ENCODE measurements at places on chromosomes 2 and 18. TPM values are rescaled to one million over a fixed set of nuclear protein-coding genes. Genes with fewer than 3 reads are reported as not detected.
A peak's percentile ranks its signal among the peaks of the same experiment; 100 is the strongest.

- no peak for DNase-seq
- H3K27ac ChIP-seq, result no peak overlapping the region
- no peaks in the 10 kb centered on the region for H3K36me3 ChIP-seq
- no peaks in the 10 kb centered on the region for H3K4me1 ChIP-seq
- no peak overlapping the region for H3K4me3 ChIP-seq
- H3K27me3 ChIP-seq, result no peaks in the 10 kb centered on the region
These were observed 657.5 kb upstream of the CDH7 start for GRCh38 chr18:65093346-65093745.

- DNase-seq, result no peak
- H3K27ac ChIP-seq, result no peak overlapping the region
- H3K36me3 ChIP-seq, result no peaks in the 10 kb centered on the region
- no peaks in the 10 kb centered on the region for H3K4me1 ChIP-seq
- no peaks in the 10 kb centered on the region for H3K27me3 ChIP-seq
These were observed 26.0 kb upstream of the AMMECR1L start for GRCh38 chr2:127911737-127912136.

DNA sequence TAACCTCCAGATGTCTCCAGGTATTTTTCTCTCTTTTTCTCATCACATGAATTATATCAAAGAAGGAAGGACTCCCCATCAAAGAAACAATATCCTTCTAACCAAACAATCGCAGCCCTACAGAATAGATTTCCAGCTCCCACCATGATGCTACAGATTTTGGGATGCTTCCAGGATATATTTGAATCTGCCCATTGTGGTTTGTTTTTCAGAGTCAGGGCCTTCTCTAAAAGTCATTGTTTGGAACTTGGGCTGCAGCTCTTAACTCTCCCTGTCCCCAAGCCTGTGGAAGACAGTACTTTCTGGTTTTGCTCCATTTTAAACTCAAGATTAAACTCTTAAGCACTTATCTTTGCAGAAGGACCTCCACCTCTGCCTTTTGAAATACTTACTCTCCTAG is 223.2 kb downstream of the PMAIP1 start:
- no peaks in the 10 kb centered on the region for H3K36me3 ChIP-seq
- no peak overlapping the region for H3K4me3 ChIP-seq
- no peaks in the 10 kb centered on the region for H3K27me3 ChIP-seq
- no peak for DNase-seq
- H3K4me1 ChIP-seq, result no peaks in the 10 kb centered on the region

DNA sequence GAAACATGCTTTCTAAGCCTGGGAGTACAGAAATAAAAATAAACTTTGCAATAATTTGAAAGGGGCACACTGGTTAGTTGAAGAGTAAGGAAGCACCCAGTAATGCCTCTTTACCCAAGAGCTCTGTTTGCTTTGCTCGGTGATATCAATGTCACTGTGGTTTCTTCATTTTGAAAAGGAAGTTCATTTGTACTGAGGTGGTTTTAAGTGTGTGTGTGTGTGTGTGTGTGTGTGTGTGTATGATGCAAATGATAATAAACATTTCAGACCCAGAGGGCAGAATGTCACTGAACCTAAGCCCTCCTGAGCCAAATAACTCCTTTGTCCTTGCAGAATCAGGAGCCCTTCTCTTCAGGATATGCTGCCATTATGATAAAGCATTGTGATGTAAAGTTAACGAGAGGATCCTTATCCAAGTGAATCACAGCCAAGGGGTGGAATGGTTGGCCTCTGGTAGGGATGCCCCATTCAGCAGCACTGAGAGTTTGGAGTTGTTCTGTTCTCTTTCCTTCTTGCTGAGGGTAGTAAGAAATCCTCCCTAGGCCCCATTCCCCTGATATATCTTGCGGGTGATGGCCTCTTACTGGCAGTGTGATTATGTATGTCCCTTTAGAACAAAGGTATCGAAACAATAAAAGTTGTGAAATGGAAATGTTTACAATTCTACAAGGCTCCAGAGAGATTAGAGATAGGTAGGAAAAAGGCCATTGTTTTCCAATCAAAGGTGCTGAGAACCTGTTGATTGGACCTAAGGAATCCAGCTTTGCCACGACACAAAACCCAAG is 7.6 kb downstream of the ITGA6 start:
- H3K27me3 ChIP-seq, result no peaks in the 10 kb centered on the region
- H3K27ac ChIP-seq, result no peak overlapping the region
- no peaks in the 10 kb centered on the region for H3K36me3 ChIP-seq
- peaks cover 19% of the 10 kb centered on the region for H3K4me1 ChIP-seq

DNA sequence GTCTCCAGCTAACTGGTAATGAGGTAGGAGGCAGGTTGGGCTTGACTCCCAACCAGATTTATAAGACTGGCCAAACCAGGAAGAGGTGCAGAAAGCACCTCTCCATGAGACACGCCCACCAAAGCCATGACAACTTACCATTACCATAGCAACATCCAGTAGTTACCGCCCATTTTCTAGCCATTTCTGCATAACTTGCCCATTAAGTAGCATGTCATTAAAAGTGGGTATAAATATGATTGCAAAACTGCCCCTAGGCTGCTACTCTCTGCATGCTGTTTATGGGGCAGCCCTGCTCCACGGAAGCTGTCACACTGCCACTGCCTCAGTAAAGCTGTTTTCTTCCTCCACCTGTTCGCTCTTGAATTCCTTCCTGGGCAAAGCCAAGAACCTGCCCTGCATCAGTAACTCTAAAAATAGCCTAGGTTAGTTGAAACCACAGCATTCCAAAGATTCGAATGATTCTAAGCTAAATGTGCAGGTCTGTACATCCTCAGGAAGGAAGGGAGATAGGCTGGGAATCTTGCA is 131.9 kb downstream of the ATL2 start:
- no peaks in the 10 kb centered on the region for H3K27me3 ChIP-seq
- no peaks in the 10 kb centered on the region for H3K36me3 ChIP-seq
- no peak overlapping the region for H3K4me3 ChIP-seq
- no peaks in the 10 kb centered on the region for H3K4me1 ChIP-seq
- no peak overlapping the region for H3K27ac ChIP-seq

DNA sequence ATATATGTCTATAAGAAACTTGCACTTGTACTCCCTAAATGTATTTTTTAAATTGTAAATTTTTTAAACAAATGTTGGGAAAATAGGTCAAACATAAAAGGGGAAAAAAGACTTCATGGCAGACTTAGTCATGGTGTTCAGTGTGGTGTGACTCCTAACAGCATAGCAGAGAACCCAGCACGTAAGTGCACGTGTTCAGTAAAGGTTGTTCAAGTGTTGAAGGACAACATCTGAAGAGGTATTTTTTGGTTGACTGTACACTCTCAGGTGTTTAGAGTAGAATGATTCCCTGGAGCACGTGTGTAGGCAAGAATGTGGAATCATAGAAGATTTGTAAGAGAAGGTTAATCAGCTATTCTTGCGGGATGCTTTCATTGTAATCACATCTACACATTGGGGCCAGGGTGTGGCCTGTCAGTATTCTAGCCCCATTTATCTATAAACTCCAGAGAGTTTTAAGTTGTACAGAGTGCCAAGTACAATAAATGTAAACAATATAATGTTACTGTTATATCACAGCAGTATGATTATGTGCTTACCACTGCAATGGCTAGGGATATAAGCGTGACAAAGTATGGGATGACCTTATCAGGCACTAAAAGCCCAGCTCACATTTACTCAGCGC is 106.8 kb downstream of the CRIM1 start:
- H3K4me3 ChIP-seq, result no peak overlapping the region
- peaks cover 60% of the 10 kb centered on the region for H3K4me1 ChIP-seq
- H3K27me3 ChIP-seq, result no peaks in the 10 kb centered on the region
- no peaks in the 10 kb centered on the region for H3K36me3 ChIP-seq

DNA sequence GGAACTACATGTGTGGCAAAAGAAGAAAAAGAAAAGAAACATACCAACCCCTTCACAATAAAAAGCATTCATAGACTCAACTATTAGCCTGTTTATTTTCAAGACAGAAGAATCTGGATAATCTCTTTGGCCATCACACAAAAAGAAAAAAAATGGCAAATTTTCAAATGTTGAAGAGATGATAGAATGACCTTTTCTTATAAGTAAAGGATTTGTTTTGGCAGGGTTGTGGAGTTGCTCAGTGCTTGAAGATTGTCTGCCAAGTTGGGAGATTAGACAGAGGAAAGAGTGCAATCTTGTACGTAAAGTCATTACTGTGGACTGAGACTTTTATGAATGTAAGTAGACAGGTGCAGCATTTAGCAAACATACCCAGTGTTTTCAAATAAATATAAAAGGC is 18.5 kb upstream of the FAM171B start:
- H3K4me1 ChIP-seq, result no peaks in the 10 kb centered on the region
- no peak overlapping the region for H3K4me3 ChIP-seq
- H3K27ac ChIP-seq, result no peak overlapping the region
- DNase-seq, result no peak

- no peak for DNase-seq
- H3K4me1 ChIP-seq, result no peaks in the 10 kb centered on the region
- no peak overlapping the region for H3K4me3 ChIP-seq
- no peak overlapping the region for H3K27ac ChIP-seq
- no peaks in the 10 kb centered on the region for H3K27me3 ChIP-seq
- H3K36me3 ChIP-seq, result no peaks in the 10 kb centered on the region
These were observed 135.9 kb upstream of the SERPINE2 start for GRCh38 chr2:224174990-224175389.

GRCh38 chr18:44036501-44036900 is 644.2 kb upstream of the SETBP1 start:
- H3K4me3 ChIP-seq, result no peak overlapping the region
- H3K36me3 ChIP-seq, result no peaks in the 10 kb centered on the region
- DNase-seq, result no peak
- H3K27me3 ChIP-seq, result no peaks in the 10 kb centered on the region
- H3K4me1 ChIP-seq, result peaks cover 12% of the 10 kb centered on the region
- H3K27ac ChIP-seq, result no peak overlapping the region

GRCh38 chr2:133054297-133054696 is 384.3 kb upstream of the LYPD1 start:
- no peak overlapping the region for H3K27ac ChIP-seq
- peaks cover 15% of the 10 kb centered on the region for H3K4me1 ChIP-seq
- DNase-seq, result no peak
- no peak overlapping the region for H3K4me3 ChIP-seq
- H3K27me3 ChIP-seq, result no peaks in the 10 kb centered on the region

GRCh38 chr2:211455216-211455841 is 898.9 kb downstream of the CPS1 start:
- no peaks in the 10 kb centered on the region for H3K4me1 ChIP-seq
- no peak overlapping the region for H3K27ac ChIP-seq
- H3K36me3 ChIP-seq, result no peaks in the 10 kb centered on the region
- DNase-seq, result no peak
- H3K4me3 ChIP-seq, result no peak overlapping the region
- no peaks in the 10 kb centered on the region for H3K27me3 ChIP-seq

DNA sequence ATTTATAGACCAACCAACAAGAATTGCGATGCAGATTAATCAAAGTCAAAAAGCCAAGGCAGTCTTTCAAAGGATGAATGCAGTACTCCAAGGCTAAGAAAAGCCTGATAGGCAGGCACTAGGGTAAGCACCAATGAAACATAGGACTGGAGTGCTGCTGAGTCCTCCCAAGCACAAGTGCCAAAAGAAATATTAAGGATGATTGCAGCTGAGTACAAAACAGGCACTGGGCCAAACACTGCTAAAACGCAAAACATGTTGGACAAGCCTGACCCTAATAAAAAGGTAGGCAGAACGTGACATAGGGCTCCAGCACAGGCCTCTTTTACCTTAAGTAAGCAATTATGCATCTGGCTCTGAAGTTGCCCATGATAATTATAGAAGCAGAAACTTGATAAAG is 160.1 kb upstream of the LRP1B start:
- H3K27me3 ChIP-seq, result no peaks in the 10 kb centered on the region
- H3K27ac ChIP-seq, result no peak overlapping the region
- no peaks in the 10 kb centered on the region for H3K4me1 ChIP-seq
- H3K36me3 ChIP-seq, result no peaks in the 10 kb centered on the region

DNA sequence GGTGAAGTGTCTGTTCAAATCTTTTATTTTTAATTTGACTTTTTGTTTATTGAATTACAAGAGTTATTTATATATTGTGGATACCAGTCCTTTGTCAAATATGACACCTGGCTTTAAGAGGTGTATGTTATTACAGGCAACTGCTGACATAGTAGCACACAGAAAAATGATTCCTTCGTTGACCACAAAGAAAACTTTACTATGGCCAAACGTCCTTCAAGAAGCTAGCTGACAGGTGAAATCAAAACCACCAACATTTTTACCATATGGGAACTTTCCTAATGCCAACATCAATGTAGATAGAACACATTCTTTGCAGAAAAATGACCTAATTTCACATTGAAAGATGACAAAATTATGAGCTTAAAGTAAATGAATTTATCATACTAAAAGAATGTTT is 6.4 kb upstream of the SRBD1 start:
- DNase-seq, result no peak
- no peaks in the 10 kb centered on the region for H3K27me3 ChIP-seq
- peaks cover 42% of the 10 kb centered on the region for H3K4me1 ChIP-seq

DNA sequence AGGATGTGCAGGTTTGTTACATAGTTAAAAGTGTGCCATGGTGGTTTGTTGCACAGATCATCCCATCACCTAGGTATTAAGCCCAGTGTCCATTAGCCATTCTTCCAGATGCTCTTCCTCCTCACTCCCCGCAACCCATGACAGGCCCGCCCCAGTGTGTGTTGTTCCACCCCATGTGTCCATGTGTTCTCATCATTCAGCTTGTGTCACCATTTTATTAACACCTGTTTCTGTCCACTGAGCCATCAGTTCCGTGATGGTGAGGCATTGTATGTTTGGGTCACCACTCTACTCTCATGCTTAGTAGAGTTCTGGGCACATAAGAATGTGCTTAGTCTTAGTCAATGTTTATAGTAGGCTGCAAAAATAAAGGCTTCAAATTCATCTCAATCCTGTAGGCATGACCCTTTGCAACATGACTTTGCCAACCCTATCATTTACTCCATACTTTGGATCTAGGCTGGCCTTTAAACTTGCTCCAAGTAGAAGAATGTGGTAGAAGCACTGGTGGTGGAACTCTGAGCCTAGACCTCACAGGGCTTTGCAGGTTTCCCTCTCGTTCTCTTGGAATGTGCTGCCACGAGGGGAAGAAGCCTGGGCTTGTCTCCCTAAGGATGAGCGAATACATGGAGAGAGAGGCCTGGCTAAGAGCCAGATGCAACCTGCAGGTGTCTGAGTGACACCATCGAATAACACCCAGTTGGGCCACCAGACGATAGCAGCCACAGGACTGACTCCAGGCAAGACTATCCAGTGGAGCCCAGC is 161.5 kb downstream of the NAPG start:
- no peaks in the 10 kb centered on the region for H3K36me3 ChIP-seq
- no peaks in the 10 kb centered on the region for H3K4me1 ChIP-seq
- H3K27me3 ChIP-seq, result no peaks in the 10 kb centered on the region
- no peak overlapping the region for H3K27ac ChIP-seq
- peak; percentile 74 for DNase-seq

GRCh38 chr18:63949068-63949737 is at the start of gene HMSD:
Gene HMSD (plus strand): TSS chr18:63949301. CDS start chr18:63953456, 4,155 bp downstream.
- H3K27ac ChIP-seq, result no peak within 1 kb of the TSS
- H3K4me1 ChIP-seq, result peaks cover 10% of the 10 kb centered on the region
- no peaks in the 10 kb centered on the region for H3K27me3 ChIP-seq
- DNase-seq, result no peak
- H3K36me3 ChIP-seq, result no peaks in the 10 kb centered on the region
- H3K4me3 ChIP-seq, result peak within 1 kb of the TSS; percentile 52

The KIF3C gene
- total RNA-seq, result 6.6 TPM

The CPLX4 gene
- not detected for total RNA-seq

The NEU2 gene
- not detected for total RNA-seq

The SETBP1 gene
- total RNA-seq, result 62.5 TPM
